ENCODE measurements at places on chromosomes 16 and 17.

DNA sequence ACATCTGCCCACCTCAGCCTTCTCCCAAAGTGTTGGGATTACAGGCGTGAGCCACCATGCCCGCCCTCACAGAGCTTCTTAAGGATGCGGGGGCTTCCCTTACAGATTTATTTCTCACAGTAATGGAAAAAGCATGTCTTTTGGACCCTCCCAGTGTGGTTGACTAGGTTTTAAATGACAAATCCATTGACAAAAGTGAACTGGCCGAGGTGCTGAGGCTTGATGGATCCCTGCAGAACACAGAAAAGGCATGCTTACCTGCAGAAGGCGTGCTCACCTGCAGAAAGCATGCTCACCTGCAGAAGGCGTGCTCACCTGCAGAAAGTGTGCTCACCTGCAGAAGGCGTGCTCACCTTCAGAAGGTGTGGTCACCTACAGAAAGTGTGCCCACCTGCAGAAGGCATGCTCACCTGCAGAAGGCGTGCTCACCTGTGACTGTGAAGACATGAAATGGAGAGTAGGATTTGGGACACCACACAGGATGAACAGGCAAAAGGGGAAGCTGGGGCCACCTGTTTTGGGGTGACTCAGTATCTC lies 15.1 kb upstream of the BBS2 start:
- no peak for DNase-seq

DNA sequence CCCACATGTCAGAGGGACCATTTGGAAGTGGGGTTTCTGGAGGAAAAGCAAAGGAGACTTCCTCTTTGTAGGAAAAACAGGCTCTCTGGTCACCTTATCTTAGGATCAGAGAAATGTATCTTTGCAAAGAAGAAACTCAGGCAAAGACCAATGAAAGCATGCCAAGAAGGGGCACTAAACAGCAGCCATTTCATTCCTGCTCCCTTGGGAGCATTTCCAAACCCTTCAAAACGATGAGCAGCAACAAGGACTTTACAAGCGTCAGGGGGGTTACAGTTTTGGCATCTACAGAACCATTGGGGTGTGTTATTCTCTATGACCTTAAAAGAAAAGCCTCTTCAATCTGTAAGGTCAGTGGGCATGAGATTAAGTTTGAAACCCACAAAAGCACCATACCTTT lies 122.8 kb downstream of the SMG6 start:
- DNase-seq: no peak

GRCh38 chr16:56606476-56607108 lies 1.8 kb upstream of the MT2A start:
- no peak for DNase-seq

- no peak for DNase-seq
Measured at GRCh38 chr17:68507576-68507975, 4.7 kb upstream of the PRKAR1A start.

DNA sequence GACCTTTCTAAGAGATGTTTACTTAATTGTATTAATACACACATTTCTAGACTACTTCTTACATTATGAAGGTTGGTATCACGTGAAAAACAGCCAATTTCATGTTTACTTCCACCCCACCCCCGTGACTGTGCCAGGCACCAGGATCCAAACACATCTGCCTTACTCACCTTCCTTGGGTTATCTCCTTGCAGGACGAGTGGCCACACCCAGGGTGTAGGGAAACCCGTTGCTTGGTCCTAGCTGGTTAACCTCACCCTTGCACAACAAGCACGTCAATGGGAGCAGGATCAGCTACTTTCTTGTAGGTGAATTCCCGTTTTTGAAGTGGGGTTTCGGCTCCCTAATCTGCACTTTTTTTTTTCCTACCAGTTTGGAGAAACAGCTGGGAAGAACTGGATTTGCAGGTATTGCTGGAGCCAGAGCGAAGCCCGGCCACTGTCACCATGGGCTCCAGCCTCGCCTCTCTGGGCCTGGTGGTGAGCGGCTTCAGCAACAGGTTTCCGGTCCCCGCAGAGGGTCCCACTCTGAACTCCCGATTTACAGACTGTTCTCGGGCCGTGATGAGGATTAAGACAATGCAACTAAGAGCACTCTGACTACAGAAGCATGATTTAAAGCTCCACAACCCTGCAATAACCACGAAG lies 2.1 kb upstream of the UBB start:
- DNase-seq: no peak

DNA sequence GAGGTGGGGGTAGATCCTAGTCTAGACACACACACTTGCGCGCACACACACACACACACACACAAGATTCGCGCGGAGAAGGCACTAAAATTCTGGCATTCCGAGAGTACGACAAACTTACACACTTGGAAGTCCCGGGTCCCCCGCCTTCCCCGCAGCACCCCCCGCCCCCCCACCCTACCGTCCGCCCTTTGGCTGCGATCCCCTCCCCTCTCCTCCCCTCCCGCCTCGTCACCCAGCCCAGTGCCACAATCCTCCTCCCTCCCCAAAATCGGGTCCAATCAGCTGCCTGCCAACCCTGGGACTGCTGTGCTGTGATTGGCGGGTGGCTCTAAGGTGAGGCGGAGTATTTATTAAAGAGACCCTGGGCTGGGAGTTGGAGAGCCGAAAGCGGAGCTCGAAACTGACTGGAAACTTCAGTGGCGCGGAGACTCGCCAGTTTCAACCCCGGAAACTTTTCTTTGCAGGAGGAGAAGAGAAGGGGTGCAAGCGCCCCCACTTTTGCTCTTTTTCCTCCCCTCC lies at the start of gene SOX9:
Gene SOX9, plus strand, starts transcription at position 379 of the 522 bp plus-strand sequence. CDS start 372 bp downstream, outside the sequence.
- DNase-seq: no peak

DNA sequence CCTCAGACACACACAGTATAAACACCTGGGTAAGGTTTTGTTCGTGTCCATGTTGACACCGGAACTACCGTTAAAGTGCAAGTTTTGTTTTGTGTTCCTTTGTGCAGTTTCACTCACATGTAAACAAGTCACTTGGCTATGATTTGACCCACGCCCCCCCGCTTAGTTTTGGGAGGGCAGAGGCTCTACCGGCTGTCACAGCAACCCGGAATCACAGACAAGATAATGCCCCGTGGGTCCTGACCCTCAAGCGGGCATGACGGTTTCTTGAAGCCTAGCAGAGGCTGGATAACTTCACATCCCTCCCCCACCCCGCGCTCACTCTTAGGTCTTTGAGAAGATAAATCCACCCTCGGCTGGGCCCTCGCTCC lies 1.7 kb downstream of the RASD1 start:
- DNase-seq: no peak

GRCh38 chr16:28930652-28931051 lies 1.1 kb upstream of the CD19 start:
- peak; percentile 96 for DNase-seq

DNA sequence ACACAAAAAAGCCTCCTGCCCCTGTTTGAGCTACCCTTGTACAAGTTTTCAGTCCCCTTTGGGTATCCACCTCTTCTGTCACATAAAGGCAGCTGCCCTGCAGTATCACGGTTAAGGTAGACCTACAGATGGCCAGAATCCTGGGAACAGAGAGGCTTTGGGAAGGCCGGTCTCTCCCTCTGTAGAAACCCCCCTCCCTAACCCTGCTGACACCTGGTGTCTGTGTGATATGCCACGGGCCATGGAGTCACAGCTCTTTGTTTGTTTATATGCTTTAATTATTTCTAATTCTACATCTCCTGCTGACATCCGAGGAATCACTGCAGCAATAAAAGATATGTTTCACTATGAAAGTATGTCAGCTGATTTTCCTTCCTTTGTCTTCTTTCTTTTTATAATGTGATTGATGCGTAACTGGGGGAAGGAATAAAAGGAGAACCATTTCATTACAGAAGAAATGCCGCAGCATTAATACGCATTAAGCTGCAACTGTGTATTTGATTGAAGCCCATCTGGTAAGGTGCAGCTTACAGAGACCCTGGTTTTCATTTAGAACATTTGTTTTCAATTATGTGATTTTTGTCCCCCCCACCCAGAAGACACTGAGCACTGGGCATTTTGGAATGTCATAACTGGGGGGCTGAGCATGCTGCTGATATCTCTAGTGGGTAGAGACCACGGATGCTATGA lies 142.1 kb downstream of the SLC39A11 start:
- no peak for DNase-seq

DNA sequence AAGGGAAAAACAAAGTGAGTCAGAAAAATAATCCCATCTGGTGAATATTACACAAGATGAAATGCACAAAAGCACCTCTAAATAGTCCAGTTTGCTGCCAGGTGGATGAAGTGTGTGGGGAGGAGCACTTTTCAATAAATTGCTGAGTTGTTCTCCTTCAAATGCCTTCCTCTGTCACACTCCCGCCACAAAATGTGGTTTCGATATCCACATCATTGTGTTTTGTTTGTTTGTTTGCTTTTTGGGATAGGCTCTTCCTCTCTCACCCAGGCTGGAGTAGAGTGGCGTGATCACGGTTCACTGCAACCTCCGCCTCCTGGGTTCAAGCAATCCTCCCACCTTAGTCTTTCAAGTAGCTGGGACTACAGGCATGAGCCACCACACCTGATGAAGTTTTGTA lies 24.6 kb upstream of the SHISA9 start:
- DNase-seq: no peak

DNA sequence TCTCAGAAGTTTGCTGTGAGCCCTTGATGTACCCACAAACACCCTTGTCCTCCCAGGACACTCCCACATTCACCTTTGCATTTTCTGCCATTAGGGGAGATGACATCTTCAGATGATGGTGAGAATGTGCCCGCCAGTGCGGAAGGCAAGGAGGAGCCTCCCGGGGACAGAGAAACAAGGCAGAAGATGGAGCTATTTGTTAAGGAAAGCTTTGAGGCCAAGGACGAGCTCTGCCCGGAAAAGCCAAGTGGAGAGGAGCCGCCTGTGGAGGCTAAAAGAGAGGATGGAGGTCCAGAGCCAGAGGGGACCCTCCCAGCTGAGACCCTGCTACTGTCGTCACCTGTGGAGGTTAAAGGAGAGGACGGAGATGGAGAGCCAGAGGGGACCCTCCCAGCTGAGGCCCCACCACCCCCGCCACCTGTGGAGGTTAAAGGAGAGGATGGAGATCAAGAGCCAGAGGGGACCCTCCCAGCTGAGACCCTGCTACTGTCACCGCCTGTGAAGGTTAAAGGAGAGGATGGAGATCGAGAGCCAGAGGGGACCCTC lies 17.0 kb downstream of the TAF1C start:
- DNase-seq: no peak

DNA sequence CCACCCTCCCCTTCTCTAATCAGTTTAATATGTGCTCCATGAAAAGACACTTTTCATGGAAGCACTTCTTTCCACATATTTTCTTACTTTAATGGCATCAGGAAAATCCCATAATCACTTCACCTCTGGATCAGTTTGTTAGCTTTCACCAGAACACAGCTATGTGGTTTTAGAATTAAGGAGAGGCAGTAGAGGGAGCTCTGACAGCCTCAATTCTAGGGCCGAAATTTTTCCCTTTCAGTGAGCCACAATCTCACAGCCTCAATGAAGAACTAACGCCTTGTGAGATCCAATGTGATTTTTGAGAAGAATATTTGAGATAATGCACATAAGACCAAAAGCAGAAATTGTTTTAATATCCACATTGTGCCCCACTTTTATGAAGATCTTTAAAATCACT lies 1494.0 kb upstream of the CDH8 start:
- DNase-seq: peak; percentile 12

DNA sequence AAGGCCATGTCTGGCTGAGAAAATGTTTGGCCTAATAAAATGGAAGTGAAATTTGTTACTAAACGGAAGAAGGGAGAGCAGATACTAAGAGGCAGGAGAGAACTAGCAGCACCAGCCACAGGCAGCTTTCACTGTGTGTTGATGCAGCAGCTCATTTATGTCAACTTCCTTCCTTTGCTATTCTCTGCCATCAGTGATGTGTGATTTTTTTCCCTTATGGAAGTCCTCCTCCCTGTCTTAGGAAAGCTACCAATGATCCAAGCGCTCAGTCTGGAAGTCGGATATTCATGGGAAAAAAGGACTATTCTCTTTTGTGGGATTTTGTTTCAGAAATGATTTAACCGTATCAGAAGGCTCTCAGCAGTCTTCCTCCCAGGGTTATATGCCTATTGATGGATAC lies 1629.2 kb downstream of the CDH8 start:
- no peak for DNase-seq

DNA sequence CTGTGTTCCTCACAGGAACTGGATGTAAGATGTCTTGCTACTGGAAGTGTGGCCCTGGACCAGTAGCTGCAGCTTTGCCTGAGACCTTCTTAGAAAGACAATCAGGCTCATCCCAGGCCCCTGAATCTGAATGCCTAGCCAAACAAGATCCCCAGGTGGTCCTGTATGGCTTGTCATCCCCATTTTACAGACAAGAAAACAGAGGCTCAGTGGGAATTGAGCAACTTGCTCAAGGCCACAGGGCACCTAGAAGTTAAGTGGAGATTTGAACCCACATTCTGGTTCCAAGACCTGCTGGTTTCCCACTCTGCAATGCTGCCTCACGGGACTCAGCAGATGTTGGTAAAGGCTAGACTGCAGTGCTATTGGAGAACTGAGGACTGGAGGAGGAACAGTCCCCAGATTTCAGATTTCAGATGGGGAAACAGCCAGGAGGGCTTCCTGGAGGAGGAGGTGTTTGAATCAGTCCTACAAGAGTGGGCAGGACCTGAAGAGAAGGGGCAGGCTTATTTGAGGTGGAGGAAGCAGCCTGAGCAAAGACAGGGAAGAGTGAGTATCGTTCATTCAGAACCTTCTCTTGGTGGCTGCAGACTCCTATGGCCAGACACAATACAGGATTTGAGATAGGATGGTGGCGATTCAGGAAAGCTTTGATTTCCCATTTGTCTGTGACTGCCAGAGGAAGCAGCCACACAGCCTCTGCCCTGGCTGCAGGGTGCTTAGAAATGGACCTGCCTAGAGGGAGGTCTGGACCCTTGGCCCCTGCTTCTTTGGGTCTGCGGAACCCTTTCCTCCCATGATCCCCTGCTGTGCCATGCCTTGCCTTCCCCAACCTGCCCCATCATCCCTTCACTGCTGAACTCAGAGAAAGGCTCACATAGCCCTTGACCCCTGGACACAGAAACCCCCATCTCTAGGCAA lies 233.4 kb upstream of the NLRP1 start:
- DNase-seq: no peak

DNA sequence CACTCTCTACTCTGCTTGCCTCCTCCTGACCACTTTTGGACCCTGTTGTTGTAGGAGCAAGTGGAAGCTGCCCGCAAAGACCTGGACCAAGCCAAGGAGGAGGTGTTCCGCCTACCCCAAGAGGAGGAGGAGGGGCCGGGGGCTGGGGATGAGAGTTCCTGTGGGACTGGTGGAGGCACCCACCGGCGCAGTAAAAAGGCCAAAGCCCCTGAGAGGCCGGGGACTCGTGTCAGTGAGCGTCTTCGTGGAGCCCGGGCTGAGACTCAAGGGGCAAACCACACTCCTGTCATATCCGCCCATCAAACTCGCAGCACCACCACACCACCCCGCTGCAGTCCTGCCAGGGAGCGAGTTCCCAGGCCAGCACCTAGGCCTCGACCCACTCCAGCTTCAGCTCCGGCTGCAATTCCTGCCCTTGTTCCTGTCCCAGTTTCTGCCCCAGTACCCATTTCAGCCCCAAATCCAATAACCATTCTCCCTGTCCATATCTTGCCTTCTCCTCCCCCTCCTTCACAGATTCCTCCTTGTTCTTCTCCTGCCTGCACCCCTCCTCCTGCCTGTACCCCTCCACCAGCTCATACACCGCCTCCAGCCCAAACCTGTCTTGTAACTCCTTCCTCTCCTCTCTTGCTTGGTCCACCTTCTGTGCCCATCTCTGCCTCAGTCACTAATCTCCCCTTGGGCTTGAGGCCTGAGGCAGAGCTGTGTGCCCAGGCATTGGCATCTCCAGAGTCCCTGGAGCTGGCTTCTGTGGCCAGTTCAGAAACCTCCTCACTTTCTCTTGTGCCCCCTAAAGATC lies 11.0 kb upstream of the PHKG2 start:
- no peak for DNase-seq
